ENCODE measurements at places on chromosomes 13 and 19. TPM values are rescaled to one million over a fixed set of nuclear protein-coding genes. Genes with fewer than 3 reads are reported as not detected.

Gene PLK5
- not detected for total RNA-seq

Gene ZNF534
- total RNA-seq = not detected

Gene COMP
- not detected for total RNA-seq

Gene IFNL1
- total RNA-seq = not detected

Gene CD79A
- total RNA-seq = not detected

Gene KIR2DL1
- total RNA-seq = not detected

Gene KPTN
- total RNA-seq = 3.6 TPM

Gene DAND5
- total RNA-seq = not detected

Gene B3GNT3
- 15.7 TPM for total RNA-seq

Gene MEIS3
- total RNA-seq = 1.8 TPM

Gene PPFIA3
- 12.8 TPM for total RNA-seq

Gene PSG2
- total RNA-seq = not detected

Gene CYP4F2
- 0.14 TPM for total RNA-seq

Gene ZNF560
- total RNA-seq = not detected

Gene SAMD4B
- total RNA-seq = 63.3 TPM

Gene SYT5
- not detected for total RNA-seq
